Activated naive CD8-positive, alpha-beta T cell treated with anti-CD3 and anti-CD28 coated beads for 36 hours (primary cell): ENCODE measurements at places on chromosomes 1 and 21.

DNA sequence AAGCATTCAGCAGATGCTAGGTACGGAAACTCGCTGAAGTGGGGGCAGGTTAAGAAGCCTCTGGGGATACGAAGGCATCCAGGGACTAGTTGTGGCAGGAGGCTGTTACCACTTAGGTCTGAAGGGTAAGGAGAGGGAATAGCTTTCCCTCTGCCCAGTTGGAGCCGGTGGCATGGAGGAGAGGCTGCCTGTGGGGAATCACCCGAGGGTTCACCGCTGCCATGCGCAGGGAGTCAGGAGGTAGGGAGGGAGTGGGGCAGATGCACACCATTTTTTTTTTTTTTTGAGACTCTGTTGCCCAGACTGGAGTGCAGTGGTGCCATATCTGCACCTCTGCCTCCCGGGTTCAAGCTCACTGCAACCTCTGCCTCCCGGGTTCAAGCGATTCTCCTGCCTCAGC is 6.1 kb downstream of the PCSK9 start:
- no peak for DNase-seq

- no peak for DNase-seq
These were observed 40.3 kb downstream of the ACBD6 start for GRCh38 chr1:180462102-180462501.

- DNase-seq: no peak
These were observed 32.3 kb downstream of the URB1 start for GRCh38 chr21:32360401-32360975.

- DNase-seq: no peak
These were observed 67.0 kb upstream of the LRRC53 start for GRCh38 chr1:74579425-74579824.

- no peak for DNase-seq
These were observed 16.8 kb downstream of the ERRFI1 start for GRCh38 chr1:8009043-8010002.

GRCh38 chr1:204222006-204222763 is 8.4 kb upstream of the GOLT1A start:
- no peak for DNase-seq

DNA sequence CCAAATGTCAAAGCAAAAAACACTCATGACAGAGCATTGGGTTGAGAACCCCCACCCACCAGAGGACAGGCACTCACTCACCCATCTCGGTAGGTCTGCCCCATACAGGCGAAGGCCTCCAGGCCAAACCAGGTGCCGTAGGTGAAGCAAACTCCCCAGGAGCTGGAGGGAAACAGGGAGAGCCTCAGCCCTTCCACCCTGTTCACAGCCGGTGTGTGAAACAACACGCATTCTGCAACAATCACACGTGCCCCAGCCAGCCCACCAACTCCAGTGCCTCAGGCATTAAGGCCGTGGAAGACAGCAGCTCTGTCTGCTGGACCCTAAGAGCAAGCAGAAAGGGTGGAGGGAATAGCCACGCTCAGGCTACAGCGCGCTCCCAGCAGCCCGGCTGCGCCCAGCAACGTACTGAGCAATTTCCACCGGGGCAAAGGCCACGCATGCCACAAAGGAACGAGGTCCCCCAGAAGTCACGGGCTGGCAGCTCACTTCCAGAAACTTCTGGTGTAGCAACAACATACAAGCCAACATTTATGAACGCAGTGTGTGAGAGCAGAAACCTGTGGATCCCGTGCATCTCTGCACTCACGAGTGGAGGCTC is 11.4 kb upstream of the SPATC1L start:
- no peak for DNase-seq

- no peak for DNase-seq
These were observed 2.1 kb downstream of the DNAH14 start for GRCh38 chr1:224931605-224932004.

DNA sequence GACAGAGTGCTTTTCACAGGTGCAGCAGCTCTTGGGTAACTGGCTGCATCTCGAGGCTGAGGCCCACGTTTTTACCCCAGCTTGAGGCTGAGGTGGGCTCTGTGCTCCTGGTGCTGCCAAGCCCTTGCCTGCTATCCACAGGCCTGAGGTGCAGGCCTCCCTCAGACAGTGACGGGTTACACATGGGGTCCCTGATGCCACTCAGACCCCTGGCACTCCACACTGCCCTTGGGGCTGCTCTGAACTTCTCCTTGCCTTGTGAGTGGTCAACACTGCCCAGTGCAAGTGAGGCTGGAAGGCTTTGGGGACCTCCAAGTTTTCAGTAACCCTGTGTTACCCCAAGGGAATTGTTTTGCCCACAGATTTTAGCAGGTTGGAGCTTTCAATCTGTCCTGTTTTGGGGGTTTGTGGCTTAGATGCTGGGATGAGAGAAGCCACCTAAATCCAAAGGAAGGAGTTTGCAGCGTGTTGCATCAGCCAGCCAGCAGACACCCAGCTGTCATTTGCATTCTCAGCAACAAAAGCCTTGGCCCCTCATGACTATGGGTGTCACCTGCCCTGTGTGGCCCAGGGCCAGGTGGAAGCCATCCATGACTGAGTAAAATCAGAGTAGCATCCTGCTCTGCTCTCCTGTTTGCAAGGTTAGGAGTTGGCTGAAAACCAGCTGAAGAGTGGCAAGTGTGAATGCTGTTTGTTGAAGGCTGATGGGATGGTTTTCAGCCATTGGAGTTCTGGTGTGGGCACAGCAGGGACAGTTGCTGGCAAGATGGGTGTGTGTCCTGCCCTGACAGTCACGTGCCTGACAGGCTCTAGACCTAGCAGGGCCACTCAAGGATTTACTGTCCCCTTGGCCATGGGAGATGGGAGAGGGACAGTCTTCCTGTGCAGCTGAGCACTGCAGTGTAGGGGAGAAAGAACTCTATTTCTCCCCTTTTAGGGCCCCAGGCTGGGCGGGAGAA is 3.2 kb downstream of the RNF187 start:
- DNase-seq: peak; percentile 35

- DNase-seq: peak; percentile 22
These were observed 776 bp downstream of the ITSN1 start for GRCh38 chr21:33642896-33643657.
